ENCODE measurements at places on chromosomes 13 and 19.

DNA sequence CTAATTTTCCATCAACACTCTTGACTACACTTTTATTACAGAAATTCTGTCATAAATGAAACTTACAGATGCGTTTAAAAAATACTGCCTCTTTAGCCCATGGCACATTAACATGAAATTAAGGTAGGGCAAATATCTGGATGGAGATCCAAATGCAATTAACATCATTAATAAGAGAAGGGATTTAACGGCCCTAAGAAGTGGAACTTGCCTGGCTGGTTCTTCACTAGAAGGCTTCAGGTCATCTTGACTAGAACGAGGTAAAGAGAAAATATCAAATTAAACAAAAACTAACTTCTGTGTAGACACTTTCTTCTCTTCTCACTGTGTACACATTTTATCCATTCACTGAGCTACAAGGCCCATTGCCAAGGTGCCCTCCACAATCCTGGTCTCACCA is 1093.4 kb downstream of the EFNB2 start:
- DNase-seq: no peak

DNA sequence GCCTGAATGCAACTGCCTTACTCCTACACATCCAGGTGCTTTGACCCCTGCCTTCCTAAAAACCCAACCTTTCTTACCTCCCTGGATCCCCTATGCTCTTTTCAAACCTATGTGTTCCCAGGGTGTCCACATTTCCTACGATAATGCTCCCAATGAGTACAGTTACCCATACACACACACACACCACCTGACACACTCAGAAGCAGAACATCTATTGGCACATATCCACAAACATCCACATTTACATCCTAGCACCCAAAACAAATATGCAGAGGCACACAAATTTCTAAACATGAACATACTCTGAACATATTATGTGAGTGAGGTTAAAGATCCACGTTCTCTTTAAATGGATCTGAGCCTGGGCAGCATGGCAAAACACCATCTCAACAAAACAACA is 22.4 kb upstream of the PLAUR start:
- no peak for DNase-seq

DNA sequence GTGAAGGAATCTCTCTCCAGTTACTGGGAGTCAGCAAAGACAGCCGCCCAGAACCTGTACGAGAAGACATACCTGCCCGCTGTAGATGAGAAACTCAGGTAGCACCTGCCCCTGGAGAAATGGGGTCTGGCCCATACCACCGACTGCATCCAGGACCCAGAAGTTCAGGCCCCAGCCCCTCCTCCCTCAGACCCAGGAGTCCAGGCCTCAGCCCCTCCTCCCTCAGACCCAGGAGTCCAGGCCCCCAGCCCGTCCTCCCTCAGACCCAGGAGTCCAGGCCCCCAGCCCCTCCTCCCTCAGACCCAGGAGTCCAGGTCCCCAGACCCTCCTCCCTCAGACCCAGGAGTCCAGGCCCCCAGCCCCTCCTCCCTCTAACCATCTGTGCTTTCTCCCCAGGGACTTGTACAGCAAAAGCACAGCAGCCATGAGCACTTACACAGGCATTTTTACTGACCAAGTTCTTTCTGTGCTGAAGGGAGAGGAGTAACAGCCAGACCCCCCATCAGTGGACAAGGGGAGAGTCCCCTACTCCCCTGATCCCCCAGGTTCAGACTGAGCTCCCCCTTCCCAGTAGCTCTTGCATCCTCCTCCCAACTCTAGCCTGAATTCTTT is 3.0 kb downstream of the APOC2 start:
- no peak for DNase-seq

DNA sequence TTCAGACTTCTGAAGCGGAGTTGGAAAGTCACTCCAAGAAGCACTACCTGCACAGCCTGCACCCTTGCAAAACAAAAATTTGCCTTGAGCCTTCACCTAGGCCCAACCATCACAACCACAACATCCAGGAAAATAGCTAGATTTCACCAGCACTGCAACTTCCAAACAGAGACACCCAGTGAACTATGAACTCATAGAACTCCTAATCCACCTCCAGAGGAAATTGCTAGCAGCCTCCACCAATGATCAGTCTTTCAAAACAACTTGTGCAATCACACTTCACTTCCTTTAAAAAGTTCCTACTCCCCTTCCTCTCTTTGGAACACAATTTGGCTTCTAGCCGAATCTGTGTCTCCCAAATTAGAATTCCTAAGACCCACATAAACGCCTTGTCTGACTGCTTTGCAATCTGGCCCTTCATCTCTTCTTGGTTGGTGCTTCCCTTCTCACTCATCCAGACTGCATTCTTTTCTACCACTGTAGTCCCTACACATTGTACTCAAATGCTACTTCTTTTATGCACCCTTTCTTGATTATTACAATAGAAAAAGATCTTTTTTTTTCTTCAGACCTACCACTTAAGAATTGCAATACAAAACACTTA is 489.2 kb upstream of the ARGLU1 start:
- DNase-seq: no peak

DNA sequence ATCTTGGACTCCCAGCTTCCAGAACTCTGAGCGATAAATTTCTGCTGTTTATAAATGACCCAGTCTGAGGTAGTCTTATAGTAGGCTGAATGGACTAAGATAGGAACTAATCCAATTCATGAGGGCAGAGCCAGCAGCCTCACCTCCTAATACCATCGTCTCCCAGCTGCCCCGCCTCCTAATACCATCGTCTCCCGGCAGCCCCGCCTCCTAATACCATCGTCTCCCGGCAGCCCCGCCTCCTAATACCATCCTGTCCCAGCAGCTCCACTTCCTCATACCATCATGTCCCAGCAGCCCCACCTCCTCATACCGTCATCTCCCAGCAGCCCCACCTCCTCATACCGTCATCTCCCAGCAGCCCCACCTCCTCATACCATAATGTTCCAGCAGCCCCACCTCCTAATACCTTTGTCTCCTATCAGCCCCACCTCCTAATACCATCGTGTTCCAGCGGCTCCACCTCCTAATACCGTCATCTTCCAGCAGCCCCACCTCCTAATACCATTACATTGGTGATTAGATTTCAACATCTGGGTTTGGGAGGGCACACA is 2.4 kb upstream of the ARGLU1 start:
- DNase-seq: peak; percentile 93

- DNase-seq: no peak
These were observed 154.9 kb upstream of the KL start for GRCh38 chr13:32861304-32861703.

GRCh38 chr13:48411147-48411794 is 1.6 kb downstream of the LPAR6 start:
- DNase-seq: no peak

GRCh38 chr13:75494491-75494890 is 12.5 kb upstream of the TBC1D4 start:
- no peak for DNase-seq

- DNase-seq: peak; percentile 83
These were observed 2.8 kb upstream of the LENG1 start for GRCh38 chr19:54162241-54162805.

DNA sequence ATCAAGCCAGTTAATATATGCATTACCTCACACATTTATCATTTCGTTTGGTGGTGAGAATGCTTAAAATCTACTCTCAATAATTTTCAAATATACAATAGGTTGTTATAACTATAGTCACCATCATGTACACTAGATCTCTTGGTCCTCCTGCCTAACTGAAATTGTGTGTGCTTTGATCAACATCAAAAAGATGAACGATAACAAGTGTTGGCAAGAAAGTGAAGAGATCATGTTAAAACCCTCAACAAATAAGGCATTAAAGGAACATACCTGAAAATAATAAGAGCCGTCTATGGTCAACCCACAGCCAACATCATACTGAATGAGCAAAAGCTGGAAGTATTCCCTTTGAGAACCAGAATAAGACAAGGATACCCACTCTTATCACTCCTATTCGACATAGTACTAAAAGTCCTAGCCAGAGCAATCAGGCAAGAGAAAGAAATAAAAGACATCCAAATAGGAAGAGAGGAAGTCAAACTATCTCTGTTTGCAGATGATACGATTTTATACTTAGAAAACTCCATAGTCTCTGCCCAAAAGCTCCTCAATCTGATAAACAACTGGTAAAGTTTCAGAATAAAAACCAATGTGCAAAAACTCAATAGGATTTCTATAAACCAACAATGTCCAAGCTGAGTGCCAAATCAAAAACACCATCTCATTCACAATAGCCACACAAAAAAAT is 27.9 kb upstream of the OR10H1 start:
- no peak for DNase-seq

DNA sequence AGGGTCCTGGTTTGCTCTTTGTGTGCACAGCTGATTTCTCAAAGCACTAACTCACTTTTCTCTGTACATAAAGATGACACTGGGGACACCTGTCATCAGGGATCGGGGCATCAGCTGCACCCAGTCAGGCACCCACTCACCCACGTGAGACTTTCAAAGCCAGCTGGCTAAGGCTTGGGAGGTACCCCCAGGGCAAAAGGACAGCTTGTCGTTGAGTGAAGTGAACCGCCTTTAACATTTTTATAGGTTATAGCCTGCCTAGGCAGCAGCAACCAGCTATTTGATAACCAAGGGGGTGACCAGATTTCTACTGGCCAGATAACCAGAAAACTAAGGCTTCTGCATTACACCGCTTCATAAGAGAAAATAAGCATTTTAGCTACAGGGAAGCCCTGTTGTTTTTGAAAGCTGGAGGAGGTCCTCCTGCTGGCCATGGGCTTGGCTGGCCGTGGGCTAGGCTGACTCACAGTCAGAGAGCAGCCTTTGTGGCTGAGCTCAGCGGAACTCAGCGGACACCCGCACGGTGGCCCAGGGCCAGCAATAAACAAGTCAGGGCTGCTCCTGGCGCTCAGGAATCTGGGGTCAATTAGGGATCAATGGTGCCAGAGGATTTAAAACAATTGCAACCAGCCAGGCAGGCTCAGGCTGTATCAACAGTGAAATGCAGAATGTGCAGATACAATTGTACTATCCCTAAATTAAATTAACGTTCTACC is 57.1 kb downstream of the ALOX5AP start:
- no peak for DNase-seq

DNA sequence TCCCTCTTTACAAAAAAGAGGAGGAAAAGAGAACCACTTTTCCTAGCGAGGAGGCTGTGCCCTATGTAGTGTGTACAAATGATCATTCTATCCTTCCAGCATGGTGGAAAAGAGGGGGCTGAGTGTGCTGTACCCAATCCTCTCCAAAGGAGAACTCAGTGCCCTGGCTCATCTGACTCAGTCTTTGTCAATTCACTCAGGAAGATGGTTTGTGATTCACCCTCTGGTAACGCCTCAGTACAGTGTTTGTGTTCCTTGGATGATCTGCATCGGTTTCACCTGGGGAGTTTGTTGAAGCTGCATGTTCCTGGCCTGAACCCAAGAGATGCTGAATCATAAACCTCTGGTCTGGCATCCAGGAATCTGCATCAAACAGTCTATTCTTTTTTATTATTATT is 18.3 kb upstream of the ENOX1 start:
- DNase-seq: no peak

DNA sequence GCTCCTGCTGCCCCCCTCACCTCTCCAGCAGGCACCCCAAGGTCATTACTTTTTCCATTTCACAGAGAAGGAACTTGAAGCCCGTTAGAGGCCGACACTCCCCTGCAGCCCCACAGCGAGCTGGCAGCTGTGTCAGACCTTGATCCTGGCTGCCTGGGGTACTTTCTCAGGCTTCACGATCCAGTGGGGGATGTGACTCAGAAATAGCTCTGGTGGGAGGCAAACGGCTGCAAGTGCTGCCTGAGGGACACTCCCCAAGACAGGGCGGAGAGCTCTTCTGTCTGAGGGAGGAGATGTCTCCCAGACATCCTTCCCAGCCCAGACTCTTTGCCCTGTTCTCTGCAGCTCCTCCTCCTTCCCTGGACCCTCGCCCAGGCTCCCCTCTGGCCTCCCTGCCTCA is 4.8 kb downstream of the TSKS start:
- no peak for DNase-seq

DNA sequence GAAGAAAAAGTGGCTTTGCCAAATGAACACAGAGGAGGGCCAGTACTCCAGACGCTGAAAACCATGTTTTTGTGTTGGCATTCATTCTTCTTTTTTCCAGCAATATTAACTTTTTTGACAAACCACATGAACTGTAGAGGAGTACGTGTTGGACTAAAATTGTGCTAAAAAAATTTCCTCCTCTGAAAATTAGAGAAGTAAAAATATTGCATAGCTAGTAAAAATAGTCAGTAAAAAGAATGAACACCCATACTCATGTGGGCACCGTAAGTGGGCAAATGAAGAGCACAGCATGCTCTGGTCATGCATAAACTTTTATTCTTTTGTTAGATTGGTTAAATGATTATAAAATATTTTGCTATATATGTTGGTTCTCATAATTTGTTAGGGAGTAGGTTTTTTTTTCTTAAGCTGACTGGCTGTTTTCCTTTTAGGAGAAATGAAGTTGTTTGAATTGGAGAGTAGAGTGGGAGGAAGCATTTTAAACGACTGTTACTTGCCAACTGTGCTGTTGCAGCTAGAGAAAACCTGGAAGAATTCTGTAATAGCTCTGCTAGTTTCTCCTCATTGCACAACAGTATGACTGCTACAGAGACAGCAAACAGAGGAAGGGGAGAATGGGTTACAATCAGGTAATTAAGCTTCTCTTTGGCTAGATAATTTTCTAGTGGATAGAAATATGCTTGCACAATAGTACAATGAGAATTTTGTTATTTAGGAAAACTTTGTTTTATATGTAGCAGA is 222.4 kb downstream of the KCTD12 start:
- DNase-seq: no peak
